ENCODE measurements at places on chromosomes 16 and 17. TPM values are rescaled to one million over a fixed set of nuclear protein-coding genes. Genes with fewer than 3 reads are reported as not detected.

GPR179 gene
- not detected for total RNA-seq

DNA sequence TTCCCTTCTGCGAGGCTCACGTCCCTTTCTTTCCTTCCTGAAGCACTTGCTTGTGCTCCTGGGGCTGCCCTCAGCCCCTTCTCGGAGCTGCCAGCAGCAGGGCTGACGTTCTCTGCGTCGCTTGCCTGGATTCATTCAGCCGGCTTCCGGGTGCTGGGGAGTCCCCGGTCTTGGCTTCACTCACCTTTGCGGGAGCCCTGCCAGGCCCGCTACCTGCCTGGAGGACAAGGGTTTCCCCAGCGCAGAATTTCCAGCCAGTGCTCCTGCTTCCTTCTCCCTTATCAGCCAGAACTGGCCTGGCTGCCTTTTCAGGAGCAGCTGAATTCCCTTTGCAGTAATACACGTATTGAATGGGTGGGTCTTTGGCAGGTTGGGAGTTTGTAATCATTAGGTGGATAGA, 22.1 kb upstream of the IL17C start:
- DNase-seq = no peak

- DNase-seq = no peak
Measured at GRCh38 chr16:65312795-65313194, 190.9 kb upstream of the CDH11 start.

DNA sequence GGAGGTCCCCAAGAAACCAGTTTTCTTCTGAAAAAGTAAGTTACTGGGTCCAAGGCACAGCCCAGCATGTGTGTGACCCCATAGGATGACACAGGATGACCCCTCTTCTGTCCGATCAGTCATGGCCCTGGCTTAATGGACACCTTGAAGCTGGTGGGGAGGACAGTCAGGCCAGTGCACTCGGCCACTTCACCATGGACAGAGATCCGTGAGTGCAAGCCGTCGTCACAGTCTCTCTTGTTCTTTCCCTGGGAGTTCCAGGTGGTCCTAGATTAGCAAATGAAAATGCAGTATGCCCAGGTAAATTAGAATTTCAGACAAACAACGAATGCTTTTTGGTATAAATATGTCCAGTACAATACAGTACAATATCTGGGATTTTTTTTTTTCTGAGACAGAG, 1.4 kb upstream of the RNF222 start:
- DNase-seq = no peak

DNA sequence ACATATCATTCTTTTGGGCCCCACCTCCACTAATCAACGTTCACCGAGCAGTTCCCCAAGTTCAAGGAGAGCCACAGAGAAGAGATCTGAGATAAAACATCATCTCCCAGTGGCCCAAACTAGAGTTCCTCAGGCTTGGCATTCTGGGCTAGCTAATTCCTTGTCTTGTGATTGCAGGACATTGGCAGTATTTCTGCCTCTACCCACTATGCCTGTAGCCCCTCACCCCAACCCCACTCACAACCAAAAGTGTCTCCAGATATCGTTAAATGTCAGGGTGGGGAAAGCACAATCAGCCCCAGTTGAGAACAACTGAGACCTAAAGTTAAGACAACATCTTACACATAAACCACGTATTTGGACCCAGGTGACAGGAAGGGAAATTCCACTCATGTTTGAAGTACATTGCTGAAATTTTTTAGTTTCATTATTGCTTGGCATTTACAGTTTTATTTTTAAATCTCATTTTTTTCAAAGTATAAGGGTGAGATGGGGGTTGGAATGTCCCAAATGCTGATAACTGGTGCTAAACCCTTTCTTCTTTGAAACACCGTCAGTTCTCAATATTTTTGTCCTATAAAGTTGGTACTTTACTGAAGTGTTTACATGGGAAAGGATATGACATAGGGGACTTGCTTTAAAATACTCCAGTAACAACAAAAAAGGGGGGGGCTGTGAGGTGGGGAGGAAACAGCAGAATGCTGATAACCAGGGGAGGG, 13.6 kb downstream of the ZC3H7A start:
- DNase-seq = no peak

- DNase-seq = no peak
Measured at GRCh38 chr16:81746566-81746965, 32.5 kb upstream of the PLCG2 start.

PRR35 gene
- total RNA-seq = not detected

DNA sequence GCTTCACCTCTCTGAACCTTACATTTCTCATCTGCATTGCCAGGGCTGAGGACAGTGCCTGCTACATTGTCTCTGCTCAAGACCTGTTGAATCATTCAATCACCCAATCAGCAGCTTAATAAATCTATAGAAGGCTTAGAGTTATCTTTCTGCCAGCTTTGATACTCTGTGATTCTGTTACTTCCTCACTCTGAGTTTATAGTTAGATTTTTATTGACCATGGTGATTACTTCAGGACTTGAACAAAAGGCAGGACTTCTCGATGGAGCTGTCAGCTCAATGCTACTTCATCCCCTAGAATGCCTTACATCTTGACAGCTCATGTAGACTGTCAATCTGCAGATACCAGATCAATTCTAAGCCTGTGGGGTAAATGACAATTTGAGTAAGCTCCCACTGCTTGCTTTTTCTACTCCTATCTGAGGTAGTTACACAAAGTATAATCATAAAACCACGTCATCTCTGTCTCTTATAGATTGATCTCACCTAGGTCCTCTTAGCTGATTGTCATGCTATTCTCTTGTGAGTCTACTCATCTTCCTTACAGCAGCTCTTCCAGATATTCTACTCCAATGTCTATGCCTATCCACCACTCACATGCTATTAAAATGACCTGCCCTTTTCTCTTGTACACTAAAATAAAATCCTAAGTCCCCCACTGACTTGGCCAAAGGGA, 318.3 kb upstream of the CA10 start:
- no peak for DNase-seq

GRCh38 chr17:19554393-19554792, 20.7 kb downstream of the SLC47A1 start:
- no peak for DNase-seq

GRAP gene
- total RNA-seq = 4.1 TPM

GRCh38 chr16:1620391-1620790, 8.2 kb downstream of the CRAMP1 start:
- no peak for DNase-seq

CASKIN1 gene
- under 0.01 TPM for total RNA-seq

RPRML gene
- not detected for total RNA-seq

DNA sequence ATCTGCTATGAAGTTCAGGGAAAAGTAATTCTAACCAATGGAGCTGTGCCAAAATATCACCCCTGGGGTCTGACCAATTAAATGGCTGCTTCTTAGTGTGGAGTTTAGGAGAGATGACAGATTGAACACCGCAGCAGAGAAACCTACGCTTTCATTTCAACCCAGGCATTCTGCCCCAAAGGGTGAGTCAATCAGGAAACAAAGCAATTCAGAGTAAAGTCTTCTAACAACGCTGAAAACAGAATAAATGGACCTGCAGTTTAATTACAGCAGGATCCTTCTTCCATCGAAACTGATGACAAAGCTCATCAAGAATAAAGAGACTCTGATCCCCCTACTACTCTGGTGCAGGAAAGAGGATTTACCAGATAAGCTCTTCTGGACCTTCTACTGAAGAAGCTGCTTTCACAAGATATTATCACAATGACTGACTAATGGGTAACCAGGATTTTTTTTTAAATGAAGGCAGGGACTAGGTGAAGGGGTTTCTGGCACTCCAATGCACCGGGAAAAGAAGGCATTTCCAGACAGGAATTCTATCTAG, 16.7 kb downstream of the RFFL start:
- no peak for DNase-seq

DNA sequence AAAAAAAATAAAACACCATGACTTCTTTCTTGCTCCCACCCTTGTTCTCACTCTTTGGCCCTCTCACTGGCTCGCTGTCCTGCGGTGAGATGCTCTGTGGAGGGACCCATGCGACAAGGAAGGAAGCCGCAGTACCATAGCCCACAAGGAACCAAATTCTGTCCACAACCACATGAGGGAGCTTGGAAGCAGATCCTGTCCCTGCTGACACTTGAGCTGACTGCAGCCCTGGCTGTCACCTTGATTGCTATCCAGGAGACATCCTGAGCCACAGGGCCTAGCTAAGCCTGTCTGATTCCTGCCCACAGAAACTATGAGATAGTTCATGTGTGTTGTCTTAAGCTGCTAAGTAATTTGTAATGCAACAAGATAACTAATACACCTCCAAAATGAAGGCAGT, 4.8 kb upstream of the MT2A start:
- DNase-seq = no peak

GRCh38 chr17:47815106-47815918, 6.3 kb downstream of the OSBPL7 start:
- no peak for DNase-seq

DNA sequence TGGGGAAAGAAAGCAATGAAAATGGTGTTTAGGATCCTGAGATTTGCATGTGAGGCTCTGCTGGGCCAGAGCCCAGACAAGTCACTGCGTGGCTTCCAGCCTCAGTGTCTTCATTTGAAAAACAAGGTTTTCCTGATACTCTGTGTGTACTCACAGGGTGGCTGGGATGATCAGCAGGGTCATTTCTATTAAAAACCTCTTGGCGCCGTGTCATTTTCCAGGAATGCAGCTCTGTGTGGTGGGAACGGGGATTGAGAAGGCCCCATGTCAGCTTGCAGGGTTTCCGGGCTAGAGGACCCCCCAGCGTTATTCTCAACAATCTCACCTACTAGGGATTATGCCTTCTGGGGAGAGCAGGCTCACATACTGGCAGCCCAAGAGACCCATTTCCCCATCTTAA, 73.5 kb downstream of the FOXL1 start:
- no peak for DNase-seq

- DNase-seq = no peak
Measured at GRCh38 chr17:48333034-48333530, 96.9 kb downstream of the SKAP1 start.

GRCh38 chr17:67632141-67632540, 85.6 kb upstream of the NOL11 start:
- no peak for DNase-seq

DNA sequence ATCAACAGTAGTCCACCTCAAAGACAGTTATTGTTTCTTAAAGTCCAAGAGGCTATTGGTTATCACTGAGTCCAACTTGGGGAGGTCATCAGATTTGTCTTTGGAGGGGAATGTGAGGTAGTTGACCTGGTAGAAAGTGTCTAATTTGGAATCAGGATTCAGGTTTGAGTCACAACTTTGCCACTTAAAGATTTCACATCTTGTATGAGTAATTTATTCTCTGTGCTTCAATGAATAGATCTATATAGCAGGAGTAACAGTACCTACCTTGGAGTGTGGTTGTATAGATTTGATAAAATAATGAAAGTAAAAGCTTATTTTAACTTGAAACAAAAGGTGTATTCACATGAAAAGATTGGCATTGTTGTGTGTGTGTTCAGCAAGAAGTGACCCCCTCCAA, 119.3 kb upstream of the TBX2 start:
- no peak for DNase-seq

DNA sequence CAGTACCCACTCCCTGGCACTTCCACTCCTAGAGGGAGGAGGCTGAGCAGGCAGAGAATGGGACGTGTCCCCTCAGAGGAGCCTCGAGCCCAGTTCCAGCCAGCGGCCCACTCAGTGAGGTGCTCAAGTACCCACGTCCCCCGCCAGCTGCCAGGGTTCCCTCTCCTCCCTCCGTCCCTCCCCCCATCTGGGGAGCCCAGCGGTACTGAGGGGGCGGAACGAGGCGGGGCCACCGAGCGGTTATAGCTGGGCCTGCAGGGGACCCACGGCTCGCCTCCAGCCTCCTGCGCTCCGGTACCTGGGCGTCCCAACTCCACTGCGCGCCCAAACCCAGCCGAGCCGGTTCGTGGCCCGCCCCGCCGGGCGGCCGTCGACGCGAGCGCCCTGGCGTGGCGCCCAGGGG, at the start of gene NPW:
NPW (plus strand) TSS at position 268 of the 403 bp plus-strand sequence.
- DNase-seq = no peak

CFAP97D1 gene
- total RNA-seq = not detected

- no peak for DNase-seq
Measured at GRCh38 chr17:51507444-51507843, 247.1 kb downstream of the UTP18 start.

- no peak for DNase-seq
Measured at GRCh38 chr17:32992321-32993033, 830 bp downstream of the SPACA3 start.

GRCh38 chr16:69644790-69645189, 79.0 kb downstream of the NFAT5 start:
- DNase-seq = no peak

DNA sequence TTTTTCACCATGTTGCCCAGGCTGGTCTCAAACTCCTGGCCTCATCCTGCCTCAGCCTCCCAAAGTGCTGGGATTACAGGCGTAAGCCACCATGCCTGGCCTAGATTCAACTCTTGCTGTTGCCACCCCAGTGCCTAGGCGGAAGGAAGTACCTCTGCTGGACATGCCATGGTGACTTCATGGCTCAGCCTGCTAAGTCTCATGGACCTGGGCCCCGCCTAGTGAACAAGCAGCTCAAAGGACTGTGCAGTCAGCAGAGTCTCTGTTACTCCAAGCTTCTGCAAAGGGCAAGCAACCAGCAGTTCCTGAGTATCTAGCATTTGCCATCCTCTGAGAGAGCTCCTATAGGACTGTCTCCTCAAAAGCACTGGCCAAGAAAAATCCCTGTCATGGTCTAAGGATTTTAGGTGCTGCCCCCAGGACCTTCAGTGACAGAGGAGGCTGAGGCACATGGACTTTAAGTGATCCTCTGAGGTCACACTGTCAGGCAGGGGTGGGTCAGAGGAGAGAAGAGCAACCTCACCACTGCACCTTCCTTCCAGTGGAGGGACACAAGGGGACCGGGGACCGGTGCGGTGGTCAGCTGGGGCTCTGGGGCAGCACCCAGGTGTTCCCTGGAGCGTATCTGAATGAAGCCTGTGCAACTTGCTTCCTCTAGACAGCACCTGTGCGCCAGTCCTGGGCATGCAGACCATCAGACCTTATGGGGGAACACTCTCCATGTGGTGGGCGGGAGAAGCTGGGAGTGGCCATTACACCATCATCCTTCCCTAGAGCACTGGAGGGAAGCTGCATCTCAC, 71.3 kb downstream of the IL21R start:
- no peak for DNase-seq

LDHD gene
- 13.2 TPM for total RNA-seq

- no peak for DNase-seq
Measured at GRCh38 chr17:4297351-4297750, 33.6 kb upstream of the ANKFY1 start.

SLC52A1 gene
- total RNA-seq = not detected
